ENCODE measurements at places on chromosomes 6 and 20. TPM values are rescaled to one million over a fixed set of nuclear protein-coding genes. Genes with fewer than 3 reads are reported as not detected.

The RMND1 gene
- total RNA-seq, result 38.7 TPM

The MOXD1 gene
- total RNA-seq, result 0.07 TPM

The HLA-DQA1 gene
- total RNA-seq, result not detected

The SMIM13 gene
- total RNA-seq, result 17.9 TPM
